Stimulated activated CD4-positive, alpha-beta T cell treated with anti-CD3 and anti-CD28 coated beads, Interleukin-1b, Interleukin-23, amount 100 ng/mL, for 1 hour (primary cell): ENCODE measurements at places on chromosomes 16 and 17.

DNA sequence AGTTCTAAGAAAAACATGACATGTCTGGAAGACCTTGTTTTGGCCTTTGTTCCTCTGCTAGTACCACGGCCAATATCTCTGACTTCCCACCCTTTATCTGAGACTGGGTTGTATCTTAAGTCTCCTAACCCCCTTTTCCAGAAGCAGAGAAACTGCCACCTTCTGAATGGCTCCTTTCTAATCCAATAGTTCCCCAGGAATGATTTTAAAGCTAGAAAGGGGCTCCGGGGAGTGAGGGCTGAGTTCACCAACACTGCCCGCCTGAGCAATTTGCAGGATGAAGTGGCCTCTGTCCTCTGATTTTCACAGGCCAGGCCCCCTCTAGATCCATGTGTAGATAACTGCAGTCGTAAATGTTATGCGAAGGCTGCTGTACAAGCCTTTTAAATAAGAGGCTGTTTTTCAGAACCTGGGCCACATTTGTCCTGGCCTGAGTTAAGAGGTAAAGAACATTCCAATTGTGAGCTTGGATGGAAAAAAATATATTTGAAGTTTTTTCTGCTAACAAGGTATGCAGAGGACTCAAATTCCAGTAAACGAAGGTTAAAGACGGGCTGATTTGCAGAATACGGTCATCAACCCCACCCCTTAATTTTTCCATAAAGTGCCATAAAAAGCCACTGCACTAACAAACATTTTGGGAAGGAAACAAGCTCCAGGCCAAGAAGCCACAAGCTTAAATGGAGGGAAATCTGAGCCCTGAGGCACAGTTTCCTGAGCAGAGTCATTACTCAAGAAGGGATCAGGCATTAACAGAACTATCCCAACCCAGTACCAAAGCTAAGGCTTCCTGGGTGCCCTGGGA is 117.0 kb upstream of the MAF start:
- DNase-seq: no peak

DNA sequence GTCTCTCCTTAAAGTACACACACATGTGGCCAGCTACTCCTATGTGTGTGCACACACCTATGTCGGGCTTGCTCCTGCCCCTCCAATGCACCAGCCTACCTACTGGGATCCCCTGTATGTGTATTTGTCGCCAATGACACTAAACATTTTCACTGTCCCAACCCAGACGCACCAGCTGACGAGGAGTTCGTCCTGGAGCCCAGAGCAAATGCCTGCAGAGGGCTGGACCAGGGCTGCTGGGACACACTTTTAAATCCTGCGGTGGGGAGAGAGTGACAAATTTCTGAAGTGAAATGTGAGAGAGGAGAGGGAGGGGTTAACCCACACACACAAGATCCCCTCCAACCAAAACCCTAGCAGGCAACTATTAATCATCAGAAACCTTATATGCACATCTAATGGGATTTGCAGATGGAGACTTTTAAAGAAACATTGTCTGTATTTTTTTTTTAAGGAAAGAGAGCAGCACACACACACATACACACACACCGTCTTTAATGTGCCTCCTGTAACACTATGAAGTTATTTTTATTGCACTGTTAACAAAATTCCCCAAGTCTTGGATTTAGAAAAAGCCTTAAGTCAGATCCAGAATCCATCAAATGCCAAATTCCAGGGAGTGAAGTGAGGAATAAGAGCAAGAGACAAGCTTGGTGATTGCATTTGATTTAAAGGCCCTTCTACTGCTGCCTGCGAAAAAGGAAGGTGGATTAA is at the start of gene MEOX1:
Gene MEOX1 (minus strand): TSS at position 224 of the 714 bp plus-strand sequence. CDS start 388 bp downstream, outside the sequence.
- DNase-seq: no peak

- DNase-seq: no peak
These were observed 3.3 kb upstream of the LAT start for GRCh38 chr16:28981517-28981916.

- DNase-seq: no peak
These were observed 57.0 kb downstream of the PITPNC1 start for GRCh38 chr17:67434061-67434525.
